ENCODE measurements at places on chromosomes 6 and 20.

- H3K4me1 ChIP-seq = peaks cover 3% of the 10 kb centered on the region
- H3K36me3 ChIP-seq = peaks cover 56% of the 10 kb centered on the region
- no peaks in the 10 kb centered on the region for H3K27me3 ChIP-seq
- H3K27ac ChIP-seq = no peak overlapping the region
These were observed 44.3 kb upstream of the IRF4 start for GRCh38 chr6:347232-347631.

GRCh38 chr20:36860339-36860738, 15.6 kb upstream of the TLDC2 start:
- peaks cover 24% of the 10 kb centered on the region for H3K4me1 ChIP-seq
- no peak overlapping the region for H3K4me3 ChIP-seq
- no peak for DNase-seq
- H3K27me3 ChIP-seq = peaks cover 25% of the 10 kb centered on the region

- H3K36me3 ChIP-seq = no peaks in the 10 kb centered on the region
- peak overlapping the region; percentile 26 for H3K27ac ChIP-seq
- H3K27me3 ChIP-seq = no peaks in the 10 kb centered on the region
- H3K4me1 ChIP-seq = peaks cover 37% of the 10 kb centered on the region
- peak overlapping the region; percentile 30 for H3K4me3 ChIP-seq
- DNase-seq = no peak
These were observed 154.5 kb downstream of the HACE1 start for GRCh38 chr6:104705095-104705707.

GRCh38 chr6:9225441-9225871, 790.1 kb upstream of the SLC35B3 start:
- H3K4me1 ChIP-seq = no peaks in the 10 kb centered on the region
- no peaks in the 10 kb centered on the region for H3K36me3 ChIP-seq
- no peak overlapping the region for H3K4me3 ChIP-seq
- H3K27me3 ChIP-seq = no peaks in the 10 kb centered on the region
- H3K27ac ChIP-seq = no peak overlapping the region
- DNase-seq = no peak

DNA sequence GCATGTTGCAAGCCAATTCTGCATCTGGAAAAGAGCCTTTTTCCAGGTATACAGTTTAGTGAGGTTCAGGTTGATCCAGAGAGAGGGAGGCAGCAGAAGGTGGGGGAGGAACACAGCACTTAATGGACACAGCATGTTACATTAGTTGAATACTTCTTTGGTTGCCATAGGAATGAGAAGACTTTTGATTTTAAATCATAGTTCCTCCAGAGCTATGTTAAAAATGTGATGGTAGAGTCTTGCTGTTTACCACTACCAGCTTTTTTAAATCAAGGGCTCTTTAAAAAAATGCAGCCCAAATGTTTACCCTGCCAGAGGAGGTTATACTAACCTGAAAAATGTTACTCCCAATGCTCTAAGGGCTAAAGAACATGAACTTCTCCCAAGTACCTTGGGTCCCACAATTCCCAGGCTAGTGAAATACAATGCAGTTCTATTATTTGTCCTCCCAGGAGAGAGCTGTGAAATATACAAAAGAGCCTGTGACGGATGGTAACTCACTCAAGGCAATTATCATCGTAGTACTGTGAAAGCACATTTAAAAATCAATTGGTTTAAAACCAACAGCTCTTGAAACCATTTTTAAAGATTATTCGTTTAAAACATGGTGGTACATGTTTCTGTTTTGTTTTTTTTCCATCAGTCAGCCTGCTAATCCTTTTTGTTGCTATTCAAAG, 6.9 kb upstream of the PHACTR1 start:
- H3K4me3 ChIP-seq = no peak overlapping the region
- no peak for DNase-seq
- H3K27ac ChIP-seq = no peak overlapping the region
- H3K27me3 ChIP-seq = no peaks in the 10 kb centered on the region

DNA sequence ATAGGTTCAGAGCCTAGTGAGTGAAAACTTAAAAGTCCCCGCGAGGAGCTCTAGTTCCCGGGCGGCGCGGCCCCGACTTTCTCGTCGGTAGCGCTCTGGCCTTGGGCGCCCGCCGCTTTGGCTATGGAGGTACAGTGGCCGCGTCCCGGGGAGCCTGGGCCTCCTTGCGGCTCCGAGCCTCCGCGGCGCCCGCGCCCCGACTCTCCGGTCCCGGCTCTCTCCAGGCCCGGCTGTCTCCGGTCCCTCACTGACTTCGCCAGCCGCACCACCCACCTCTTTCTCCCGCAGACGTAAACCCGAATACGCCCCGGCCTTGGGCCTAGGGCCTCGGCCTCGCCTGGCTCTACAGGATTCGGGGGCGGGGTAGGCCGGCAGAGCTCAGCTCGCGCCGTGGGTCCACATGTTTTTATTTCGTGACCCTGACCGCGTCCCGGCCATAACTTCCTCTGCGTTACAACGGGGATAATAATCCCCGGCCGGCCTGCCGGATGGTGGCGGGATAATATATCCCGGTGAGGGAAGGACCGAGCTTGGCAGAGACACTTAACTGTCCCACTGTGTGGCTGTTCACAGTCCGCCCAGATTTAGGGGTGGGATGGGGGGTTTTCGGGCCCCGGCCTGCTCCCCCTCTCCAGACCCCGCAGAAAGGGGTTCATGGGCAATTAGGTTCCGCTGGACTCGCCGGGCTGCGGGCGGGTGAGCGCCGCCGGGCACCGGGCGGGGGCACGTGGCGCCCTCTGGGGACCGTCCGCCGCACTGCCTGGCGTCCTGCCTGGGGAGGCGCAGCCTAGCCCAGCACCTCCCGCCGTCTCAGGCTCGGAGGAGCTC, 10.0 kb upstream of the TBX18 start:
- peak; percentile 35 for DNase-seq
- H3K36me3 ChIP-seq = no peaks in the 10 kb centered on the region
- peaks cover 75% of the 10 kb centered on the region for H3K27me3 ChIP-seq
- no peak overlapping the region for H3K4me3 ChIP-seq
- H3K4me1 ChIP-seq = peaks cover 4% of the 10 kb centered on the region

DNA sequence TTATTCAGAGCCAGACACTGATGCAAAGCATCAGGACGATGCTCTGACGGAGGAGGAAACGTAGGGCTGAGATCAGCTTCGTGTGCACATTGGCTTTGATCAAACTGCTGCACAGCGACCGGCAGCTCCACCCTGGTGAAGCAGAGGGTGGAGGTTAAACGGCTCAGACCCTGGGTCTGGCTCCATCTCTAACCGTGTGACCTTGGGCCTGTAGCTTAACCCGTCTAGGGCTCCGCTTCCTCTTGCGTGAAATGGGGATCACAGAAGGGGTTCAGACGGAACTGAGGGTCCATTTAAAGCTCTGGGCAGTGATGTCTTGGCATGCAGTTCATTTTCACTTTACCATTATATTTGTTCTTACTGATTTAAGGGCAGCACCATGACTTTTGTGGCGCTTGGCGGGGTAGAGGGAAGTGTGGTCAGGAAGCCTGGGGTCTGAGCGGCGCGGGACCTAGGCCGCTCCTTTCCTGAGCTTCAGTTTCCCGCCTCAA, 644 bp downstream of the RBL1 start:
- H3K27me3 ChIP-seq = no peaks in the 10 kb centered on the region
- peaks cover 38% of the 10 kb centered on the region for H3K4me1 ChIP-seq
- DNase-seq = no peak
- peaks cover 51% of the 10 kb centered on the region for H3K36me3 ChIP-seq
- peak overlapping the region; percentile 96 for H3K4me3 ChIP-seq

GRCh38 chr6:40894962-40895799, 143.8 kb downstream of the UNC5CL start:
- no peak overlapping the region for H3K4me3 ChIP-seq
- peaks cover 18% of the 10 kb centered on the region for H3K27me3 ChIP-seq
- H3K36me3 ChIP-seq = no peaks in the 10 kb centered on the region
- no peak overlapping the region for H3K27ac ChIP-seq

- H3K27me3 ChIP-seq = peaks cover 77% of the 10 kb centered on the region
- peak overlapping the region; percentile 40 for H3K4me3 ChIP-seq
- H3K27ac ChIP-seq = no peak overlapping the region
- H3K36me3 ChIP-seq = no peaks in the 10 kb centered on the region
These were observed 4.5 kb upstream of the FOXC1 start for GRCh38 chr6:1605004-1605892.

GRCh38 chr6:4369616-4370015, 234.2 kb upstream of the ECI2 start:
- no peaks in the 10 kb centered on the region for H3K4me1 ChIP-seq
- DNase-seq = no peak

DNA sequence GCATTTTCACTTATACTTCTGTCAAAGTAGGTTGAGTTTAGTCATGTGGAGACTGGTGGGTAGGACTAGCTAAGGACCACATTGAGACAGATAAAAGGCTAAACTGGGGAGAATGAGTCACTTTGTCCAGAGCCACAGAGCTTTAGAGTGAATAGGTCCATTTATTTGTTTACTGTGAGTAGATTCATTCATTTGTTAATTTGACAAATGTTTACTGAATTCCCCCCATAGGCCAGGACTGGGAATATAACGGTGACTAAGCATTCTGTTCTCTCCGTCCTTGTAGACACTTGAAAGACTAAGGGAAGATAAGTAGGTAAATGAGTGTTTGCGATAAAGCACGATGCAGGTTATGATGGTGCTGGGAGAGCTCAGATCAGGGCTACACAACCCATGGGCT, 699.7 kb upstream of the ID4 start:
- no peak overlapping the region for H3K27ac ChIP-seq
- no peaks in the 10 kb centered on the region for H3K27me3 ChIP-seq
- H3K4me1 ChIP-seq = no peaks in the 10 kb centered on the region
- no peak overlapping the region for H3K4me3 ChIP-seq
- H3K36me3 ChIP-seq = no peaks in the 10 kb centered on the region

DNA sequence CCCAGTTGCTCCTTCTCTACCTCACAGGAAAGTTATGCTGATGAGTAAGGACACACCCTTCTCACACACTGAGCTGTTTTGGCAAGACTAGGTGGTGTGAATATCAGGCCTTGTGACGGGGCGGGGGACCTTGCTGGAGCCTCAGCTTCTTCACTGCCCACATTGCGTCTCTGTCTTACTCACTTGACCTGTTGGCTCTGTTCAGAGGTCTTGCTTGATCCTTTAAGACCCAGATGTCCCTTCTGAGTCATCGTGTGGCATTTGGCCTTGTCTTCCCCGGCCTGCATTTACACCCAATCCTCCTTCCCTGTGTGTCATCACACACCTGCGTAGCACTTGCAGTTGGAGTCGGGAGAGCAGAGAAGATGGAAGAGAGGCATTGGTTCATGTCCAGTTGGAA, 8.3 kb upstream of the PRND start:
- H3K27ac ChIP-seq = no peak overlapping the region
- no peaks in the 10 kb centered on the region for H3K36me3 ChIP-seq
- DNase-seq = no peak
- no peak overlapping the region for H3K4me3 ChIP-seq
- H3K4me1 ChIP-seq = peaks cover 7% of the 10 kb centered on the region

- peak overlapping the region; percentile 13 for H3K4me3 ChIP-seq
- H3K27me3 ChIP-seq = no peaks in the 10 kb centered on the region
- H3K4me1 ChIP-seq = peaks cover 60% of the 10 kb centered on the region
- H3K27ac ChIP-seq = peak overlapping the region; percentile 91
- DNase-seq = peak; percentile 73
- peaks cover 57% of the 10 kb centered on the region for H3K36me3 ChIP-seq
These were observed 85.7 kb upstream of the NEDD9 start for GRCh38 chr6:11317885-11318771.

DNA sequence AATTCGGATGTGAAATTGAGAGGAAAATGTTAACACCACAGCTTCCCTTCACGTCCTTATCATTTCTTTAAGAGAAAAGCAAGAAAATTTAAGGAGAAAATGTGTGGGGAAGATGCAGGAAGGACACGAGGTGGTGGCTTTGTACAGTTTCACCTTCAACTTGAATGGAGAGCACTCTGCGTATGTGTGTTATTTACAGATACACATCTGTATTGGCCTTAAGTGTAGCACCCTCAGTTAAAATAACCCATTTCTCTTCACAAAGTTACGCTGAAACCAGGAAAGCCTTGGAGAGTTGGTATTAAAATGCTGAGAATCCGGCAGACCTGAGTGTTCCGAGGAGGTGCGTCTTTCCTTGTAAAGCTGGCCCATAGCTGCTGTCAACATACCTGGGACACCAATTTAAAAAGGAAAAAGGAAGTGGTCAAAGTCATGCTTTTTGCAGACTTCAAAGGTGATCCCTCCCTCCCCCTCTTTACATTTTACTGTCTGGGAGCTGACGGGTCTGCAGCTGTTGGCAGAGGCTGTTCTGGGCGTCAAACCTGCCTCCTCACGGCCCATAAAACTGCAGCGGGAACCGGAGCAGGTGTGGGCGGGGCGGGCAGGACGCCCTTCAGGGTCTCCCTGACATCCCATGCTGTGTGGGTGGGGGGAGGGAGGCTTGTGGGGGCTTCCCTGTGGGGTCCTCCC, 61.3 kb upstream of the TBXT start:
- peaks cover 67% of the 10 kb centered on the region for H3K27me3 ChIP-seq
- no peak overlapping the region for H3K4me3 ChIP-seq
- H3K4me1 ChIP-seq = peaks cover 8% of the 10 kb centered on the region

DNA sequence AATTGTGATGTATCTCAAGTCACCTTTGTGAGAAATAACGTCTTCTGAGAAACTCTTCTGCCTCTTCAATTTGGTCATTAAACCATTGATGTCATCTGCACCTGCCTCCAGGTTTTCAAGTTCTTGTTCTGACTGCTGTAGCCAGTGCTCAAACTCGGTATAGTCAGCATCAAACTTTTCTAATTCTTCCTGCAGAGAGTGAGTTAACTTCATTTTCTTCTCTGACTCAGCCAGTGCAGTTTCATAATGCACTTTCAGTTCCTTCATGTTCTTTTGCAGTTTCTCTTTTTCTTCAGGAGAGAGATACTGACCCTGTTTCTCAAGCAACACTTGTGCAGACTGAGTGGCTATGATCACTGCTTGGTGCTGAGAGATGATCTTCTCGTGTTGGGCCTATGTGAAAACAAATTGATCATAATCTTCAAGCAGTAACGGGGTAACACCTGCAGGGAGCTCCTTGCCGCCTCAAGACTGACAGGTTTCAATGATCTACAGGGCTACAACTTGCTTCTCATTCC, 48.8 kb downstream of the DST start:
- H3K4me1 ChIP-seq = peaks cover 32% of the 10 kb centered on the region
- H3K27ac ChIP-seq = peak overlapping the region; percentile 93
- H3K4me3 ChIP-seq = peak overlapping the region; percentile 41
- H3K27me3 ChIP-seq = no peaks in the 10 kb centered on the region
- H3K36me3 ChIP-seq = no peaks in the 10 kb centered on the region
- peak; percentile 32 for DNase-seq

GRCh38 chr20:11302436-11302835, 615.3 kb upstream of the BTBD3 start:
- H3K4me1 ChIP-seq = no peaks in the 10 kb centered on the region
- no peak overlapping the region for H3K4me3 ChIP-seq
- H3K27ac ChIP-seq = no peak overlapping the region
- DNase-seq = no peak
- H3K36me3 ChIP-seq = no peaks in the 10 kb centered on the region

GRCh38 chr20:36086767-36087166, 67.8 kb upstream of the EPB41L1 start:
- H3K4me1 ChIP-seq = peaks cover 1% of the 10 kb centered on the region
- H3K27me3 ChIP-seq = peaks cover 49% of the 10 kb centered on the region
- DNase-seq = no peak
- no peak overlapping the region for H3K27ac ChIP-seq
- H3K36me3 ChIP-seq = no peaks in the 10 kb centered on the region

DNA sequence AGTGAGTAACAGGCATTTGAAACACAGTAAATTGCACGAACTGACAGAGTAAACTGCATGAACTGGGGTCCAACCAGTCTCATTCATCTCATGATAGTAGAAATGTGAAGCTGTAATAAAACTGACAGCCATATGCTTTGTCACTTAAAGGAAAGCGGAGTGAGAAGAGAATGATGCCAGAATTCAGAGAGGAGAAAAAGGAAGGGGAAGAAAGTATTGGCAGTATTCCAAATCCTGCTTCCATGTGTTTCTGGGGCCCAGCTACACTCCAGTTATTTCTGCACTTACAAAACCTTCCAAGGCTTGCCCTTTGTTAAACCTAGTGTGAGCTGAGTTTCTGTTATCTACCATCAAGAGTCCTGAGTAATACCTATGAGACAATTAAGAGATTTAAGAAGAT, 17.2 kb downstream of the SNX14 start:
- no peak overlapping the region for H3K27ac ChIP-seq
- no peaks in the 10 kb centered on the region for H3K27me3 ChIP-seq
- peaks cover 41% of the 10 kb centered on the region for H3K36me3 ChIP-seq

Measured in activated T-cell treated with anti-CD3 and anti-CD28 coated beads, Interleukin-2, amount 50 U/mL, for 24 hours (primary cell).